ENCODE measurements at places on chromosomes 16 and 17.

DNA sequence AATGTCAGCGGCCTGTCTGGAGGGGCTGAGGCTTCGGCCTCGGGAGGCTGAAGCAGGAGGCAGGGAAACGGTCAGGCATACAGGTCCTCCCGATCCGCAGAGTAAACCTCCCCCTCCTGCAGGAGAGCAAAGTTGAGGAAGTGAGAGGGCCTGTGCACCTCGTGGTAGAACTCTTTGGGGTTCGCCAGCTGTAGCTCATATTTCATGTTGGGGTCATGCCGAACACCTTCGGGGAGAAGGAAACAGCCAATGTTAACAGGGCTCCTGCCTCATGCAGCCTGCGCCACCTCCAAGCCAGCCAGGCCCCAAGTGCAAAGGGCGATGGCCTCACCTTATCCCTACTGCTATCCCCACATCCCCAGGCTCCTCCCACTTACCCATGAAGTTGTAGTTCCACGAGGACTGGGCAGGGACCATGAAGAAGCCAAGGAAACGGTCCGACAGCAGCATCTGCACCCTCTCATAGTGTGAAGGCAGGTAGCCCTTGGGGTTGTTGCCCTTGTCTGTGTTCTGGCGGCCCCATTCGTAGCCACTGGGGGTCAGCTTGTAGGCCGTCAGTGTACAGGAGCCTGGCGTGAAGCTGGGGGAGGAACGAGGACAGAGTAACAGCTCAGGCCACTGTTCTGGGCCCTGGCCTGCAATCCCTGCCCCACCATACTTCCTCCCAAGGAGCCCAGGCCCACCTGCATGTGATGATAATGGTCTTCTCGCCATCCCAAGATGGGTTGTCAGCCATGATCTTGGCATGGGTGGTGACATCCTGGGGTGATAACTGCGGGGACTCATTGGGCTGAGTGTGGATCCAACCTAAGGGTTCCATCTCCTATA is 1.3 kb upstream of the RILP start:
- no peak for DNase-seq

- DNase-seq, result no peak
Measured at GRCh38 chr16:23836078-23836403, 258 bp downstream of the PRKCB start.

DNA sequence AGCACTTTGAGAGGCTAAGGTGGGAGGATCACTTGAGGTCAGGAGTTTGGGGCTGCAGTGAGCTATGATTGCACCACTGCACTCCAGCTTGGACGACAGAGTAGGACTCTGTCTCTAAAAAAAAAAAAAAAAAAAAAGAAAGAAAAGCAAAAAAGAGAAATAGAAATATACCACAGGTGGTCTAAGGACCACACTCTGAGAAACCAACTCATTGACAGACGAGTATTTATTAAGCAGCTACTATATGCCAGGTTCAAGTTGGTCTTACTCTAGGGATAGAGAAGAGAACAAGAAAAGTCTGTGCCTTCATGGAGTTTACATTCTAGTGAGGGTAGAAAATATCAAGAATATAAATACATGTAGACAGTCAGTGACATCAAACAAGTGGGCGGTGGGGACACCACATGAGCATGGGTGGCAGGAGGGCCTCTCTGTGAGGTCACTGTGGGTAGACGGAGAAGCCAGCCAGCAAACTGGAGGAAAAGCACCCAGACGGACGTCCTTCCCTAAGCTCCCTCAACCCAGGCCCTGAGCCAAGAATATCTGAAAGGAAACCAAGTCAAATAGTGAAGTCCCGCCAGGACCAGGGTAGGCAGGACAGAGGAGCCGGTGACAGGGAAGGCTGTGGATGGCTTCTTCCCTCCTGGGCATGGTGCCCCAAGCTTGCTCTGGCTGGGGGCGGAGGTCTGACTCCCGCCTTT is 4.7 kb downstream of the CDIPT start:
- no peak for DNase-seq

GRCh38 chr16:85435286-85435685 is 177.8 kb upstream of the GSE1 start:
- no peak for DNase-seq

DNA sequence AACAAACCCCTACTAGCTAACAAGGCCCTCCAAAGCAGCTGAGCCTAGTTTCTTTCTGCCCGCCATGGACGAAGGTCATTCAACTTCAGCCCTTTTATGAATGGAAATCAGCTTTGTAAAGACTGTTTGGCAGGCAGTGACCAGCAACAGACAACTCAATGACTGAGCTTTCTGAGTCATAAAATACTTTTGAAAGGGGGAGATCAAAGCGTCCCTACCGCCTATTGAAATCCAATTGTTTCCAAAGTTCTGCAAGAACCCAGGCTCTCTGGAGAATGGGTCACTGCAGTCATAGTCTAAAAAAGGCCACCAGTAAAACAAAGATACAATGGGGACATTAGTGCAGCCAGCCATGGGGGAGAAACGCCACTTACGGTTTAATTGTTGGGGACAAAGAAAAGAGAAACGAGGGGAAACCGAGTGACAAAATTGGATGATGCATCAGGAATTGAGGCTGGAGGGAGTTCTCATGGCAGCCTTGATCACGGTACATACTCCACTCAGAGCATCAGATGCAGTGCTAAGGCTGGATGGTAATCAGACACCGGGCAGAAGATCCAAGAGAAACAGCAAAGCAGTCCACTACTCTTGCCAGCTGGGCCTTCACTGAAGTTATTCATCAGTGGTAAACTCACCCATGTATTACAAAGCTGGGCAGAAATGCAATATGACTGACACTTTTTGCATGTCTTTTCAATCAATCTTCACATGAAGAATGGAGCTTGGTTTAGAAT is 9.8 kb downstream of the ADAMTS18 start:
- DNase-seq, result no peak

DNA sequence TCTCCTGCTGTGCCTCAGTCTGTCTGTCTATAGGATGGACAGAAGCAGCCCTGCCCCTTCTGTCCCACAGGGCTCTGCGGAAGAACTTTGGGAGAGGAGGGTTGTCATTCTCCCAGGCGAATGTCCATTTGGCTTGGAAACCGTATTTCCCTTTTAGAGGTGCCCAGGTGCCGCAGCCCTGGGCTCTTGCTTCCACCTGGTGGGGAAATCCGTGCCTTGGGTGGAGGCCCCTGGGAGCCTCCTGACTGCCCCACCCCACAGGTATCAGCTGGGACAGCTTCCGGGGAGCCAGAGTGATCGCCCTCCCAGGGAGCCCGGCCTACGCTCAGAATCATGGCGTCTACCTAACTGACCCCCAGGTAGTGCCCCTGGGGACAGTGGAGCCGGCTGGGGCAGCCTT is 12.7 kb downstream of the FCSK start:
- no peak for DNase-seq
